NB4 (cell line): ENCODE measurements at places on chromosomes 2 and 18.

GRCh38 chr2:31314761-31315160 lies 80.8 kb downstream of the EHD3 start:
- DNase-seq, result no peak

GRCh38 chr2:160406591-160407392 lies 86.8 kb downstream of the RBMS1 start:
- peak; percentile 92 for DNase-seq

DNA sequence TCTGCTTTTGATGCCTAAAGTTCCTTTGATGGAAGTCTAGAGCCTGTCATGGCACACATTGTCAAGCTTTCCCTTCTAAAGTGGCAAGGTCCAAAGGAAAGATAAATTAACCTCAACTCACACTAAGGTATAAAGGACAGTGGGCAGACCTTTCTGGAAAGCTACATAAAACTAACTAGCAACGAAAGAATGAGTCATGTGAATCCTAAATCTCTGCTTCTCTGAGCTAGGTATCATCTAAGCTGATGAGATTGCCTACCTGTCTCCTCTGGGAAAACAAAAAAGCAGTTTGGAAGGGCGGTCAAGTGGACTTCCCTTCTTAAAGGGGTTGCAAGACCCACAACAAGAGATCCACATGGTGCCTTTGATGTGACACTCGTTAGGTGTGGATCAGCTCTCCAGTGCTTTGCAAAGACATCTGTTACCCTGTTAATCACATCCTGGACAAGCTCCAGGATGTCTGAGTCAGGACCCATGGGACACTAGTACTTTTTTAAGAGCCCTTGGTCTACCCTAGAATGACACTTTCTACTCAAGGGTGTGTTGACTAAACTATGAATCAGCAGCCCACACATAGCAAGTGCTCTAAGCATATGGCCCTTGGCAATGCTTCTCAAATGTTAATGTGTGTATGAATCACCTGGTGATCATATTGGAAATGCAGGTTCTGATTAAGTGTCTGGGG lies 173.5 kb downstream of the ALK start:
- DNase-seq, result peak; percentile 71

DNA sequence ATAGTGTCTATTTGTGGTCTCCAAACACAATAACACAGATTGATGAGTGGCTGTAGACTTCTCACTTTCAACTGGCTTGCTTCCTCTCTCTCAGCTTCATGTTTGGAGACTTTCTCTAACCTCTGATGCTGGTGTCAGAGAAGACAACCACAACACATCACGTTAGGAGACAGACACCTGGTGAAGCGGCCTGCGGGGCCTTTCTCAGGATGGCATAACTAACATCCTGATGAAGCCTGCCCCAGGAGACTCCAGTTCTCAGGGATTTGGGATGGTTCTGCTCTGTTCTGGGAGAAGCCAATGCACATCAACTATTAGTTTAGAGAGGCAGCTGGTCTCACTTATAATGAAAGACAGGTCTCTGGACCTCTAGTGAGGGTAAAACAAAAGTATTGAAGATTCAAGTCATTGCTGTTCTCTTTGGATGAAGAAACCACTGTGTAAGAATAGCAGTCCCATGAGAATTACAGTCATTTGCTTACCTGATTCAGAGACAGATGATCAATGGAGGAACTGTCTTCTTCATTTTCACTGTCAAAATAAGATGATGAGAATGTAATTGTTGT lies 2.0 kb downstream of the IL1A start:
- no peak for DNase-seq

GRCh38 chr2:138329162-138329561 lies 172.4 kb upstream of the SPOPL start:
- DNase-seq, result no peak

- no peak for DNase-seq
Measured at GRCh38 chr18:56112013-56112749, 524.2 kb upstream of the TCF4 start.

GRCh38 chr18:8952769-8953760 lies 149.4 kb upstream of the NDUFV2 start:
- no peak for DNase-seq

DNA sequence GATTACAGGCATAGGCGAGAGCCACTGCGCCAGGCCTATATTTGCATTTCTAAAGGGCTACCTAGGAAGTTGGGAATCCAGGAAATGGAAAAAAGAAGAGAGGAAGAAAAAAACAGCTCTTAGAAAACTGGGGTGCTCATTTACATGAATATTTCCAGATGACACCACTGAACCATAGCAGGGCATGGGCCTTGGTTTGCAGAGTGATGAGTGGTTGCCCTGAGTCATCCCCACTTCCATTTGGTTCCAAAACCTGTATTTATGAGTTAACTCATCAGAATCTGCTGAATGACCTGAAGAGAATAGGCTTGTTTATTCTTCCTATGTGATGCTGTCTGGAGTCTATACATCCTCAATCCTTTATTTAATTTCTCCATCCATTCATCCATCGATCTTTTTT lies 36.2 kb downstream of the EHD3 start:
- DNase-seq, result no peak

DNA sequence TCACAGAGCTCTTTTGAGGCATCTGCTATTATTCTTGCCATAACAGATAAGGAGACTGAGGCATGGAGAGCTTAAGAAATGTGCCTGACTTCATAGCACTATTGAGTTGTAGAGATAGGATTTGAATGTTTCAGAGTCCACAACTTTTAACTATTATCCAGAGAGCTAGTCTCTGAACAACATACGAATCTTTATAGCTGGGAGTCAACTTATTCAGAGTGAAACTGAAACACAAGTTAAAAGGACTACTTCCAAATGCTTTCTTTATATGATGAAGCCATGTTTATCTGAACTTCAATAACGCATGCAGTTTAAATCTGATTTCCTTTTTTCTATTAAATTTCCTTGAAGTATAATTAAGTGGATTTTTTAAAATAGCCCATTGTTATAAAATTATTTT lies 268.8 kb downstream of the IKZF2 start:
- DNase-seq, result no peak

GRCh38 chr2:26976237-26976636 lies 5.8 kb downstream of the MAPRE3 start:
- DNase-seq, result no peak

DNA sequence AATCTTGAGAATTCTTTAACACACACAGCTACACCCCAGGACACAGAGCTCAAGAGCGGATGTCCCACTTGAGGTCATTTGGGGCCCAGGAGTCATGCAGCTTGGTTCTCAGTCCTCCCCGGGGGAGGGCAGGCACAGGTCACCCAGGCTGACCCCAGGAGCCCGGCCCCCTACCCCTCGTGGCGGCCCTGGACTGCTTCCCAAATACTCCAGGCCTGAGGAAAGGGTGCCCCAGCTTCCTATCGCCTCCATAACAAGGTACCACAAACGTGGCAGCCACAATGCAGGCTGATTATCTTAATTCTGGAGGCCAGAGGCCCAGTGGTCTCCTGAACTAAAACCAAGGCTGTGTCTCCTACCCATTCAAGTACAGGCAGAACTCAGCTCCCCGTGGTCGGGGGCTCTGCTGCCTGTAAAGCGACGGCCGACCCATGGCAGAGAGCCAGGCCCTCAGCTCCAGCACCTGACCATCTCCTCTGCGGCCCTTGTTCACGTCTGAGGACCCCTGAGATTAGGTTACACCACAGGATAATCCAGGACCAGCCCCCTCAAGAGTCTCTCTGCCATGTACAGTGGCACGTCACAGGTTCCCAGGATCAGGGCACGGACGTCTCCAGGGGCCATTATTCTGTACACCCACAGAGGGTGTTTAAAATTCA lies 10.5 kb downstream of the SLC66A2 start:
- no peak for DNase-seq

DNA sequence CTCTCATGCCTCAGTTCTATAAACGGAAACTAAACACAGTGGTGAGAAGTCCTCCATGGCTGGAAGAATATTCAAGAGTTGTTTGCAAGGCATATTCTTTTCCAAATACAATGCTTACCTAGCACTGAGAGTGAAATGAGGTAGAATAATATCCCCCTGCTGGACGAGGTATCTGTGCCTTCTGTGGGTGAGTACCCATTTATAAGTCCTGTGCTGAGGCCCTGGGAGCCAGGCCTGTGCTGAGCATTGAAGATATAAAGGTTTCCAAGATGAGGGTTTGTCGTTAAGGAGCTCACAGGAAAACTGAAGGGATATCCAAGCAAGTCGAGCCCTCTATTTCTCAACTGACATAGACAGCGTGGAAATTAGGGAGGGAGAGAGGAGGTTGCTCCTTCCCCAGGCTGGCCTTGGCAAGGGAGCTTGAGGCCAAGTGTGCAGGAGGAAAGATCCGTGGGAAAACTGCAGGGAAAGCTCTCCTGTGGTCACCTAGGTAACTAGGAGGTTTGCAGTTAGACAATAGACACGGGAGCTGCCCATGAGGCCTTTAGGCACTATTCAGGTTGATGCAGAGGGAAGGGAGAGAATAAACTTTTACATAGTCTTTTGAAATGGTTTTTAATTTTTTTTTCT lies 17.6 kb downstream of the PTPRM start:
- DNase-seq, result no peak

GRCh38 chr18:24862201-24862816 lies 401.9 kb downstream of the HRH4 start:
- DNase-seq, result no peak

- DNase-seq, result no peak
Measured at GRCh38 chr2:175001566-175001965, 3.6 kb downstream of the CHN1 start.

DNA sequence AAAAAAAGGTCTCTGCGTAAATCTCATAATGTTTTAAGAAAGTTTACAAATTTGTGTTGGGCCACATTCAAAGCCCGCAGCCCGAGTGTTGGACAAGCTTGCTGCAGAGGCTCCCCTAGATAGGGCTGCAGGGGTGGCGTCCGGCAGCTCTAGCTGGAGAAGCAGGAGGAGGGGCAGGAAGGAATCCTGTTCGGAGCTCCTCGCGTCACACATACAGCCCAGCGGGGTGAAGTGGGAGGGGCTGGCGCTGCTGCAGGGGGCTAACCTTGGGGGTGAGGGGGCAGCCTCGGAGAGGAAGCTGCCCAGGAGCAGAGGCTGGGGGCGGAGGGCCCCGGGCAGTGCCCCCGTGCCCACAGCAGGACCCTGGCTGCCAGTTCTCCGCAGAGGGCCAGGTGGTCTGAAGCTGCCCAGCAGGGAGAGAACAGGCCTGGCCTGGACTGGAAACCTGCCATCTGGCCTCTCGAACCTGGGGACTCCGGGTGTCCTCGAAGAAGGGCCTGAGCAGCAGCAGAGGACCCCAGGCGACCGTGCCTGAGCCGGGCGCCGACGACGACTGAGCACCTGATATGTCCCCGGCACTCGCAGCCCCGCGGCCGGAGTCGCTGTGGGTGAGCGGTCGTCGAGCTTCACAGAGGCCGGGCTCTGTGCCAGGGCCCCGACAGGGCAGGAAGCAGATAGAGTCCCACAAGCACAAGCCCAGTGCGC lies 2.6 kb upstream of the GPR35 start:
- DNase-seq, result no peak

DNA sequence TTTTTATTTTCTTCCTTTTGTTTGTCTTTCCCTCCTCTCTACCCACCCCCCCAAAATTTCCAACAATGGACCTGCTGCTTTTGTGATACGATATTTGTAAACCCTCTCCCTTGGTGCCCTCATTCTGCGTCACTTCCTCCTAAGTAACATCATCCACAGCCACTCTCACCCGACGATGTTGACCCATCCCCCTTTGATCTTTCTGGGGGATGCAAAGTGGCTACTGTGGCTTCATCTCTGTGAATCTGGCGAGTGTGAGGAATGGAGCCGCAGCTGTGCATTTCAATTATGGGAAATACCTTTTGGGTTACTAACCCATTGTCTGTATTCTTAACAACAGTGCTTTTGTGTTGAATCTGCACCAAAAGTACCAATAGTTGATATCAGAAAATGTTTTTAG lies 19.4 kb downstream of the ANTXR1 start:
- DNase-seq, result no peak

DNA sequence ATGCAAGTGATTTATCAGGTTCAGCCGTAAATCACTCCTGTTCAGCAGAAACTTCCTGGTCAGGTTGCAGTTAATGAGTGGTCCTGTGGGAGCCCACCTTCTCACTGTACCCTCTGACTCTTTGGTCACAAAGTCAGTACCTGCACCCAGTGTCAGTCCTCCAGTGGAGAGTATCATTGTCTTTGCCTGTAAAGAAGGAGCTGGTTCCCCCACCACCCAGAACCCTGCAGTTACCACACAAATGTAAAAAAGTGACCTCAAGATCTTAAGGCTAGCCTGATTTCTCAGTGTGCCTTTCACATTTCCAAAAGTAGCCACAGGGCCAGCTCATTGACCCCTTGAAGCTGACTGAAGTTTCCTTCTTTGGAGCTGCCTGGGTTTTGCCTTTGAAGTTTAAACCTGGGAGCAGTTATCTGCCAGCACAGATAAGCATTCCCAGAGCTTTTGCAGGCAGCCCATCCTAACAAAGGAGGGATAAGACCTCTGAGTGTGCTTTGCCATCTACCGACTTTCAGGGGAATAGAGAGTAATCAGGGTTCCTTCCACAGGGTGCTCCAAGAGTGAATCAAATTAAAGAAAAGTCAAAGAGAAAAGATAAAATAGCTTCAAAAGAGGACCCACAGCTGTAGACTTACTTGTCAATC lies 725.2 kb downstream of the CPS1 start:
- DNase-seq, result no peak

DNA sequence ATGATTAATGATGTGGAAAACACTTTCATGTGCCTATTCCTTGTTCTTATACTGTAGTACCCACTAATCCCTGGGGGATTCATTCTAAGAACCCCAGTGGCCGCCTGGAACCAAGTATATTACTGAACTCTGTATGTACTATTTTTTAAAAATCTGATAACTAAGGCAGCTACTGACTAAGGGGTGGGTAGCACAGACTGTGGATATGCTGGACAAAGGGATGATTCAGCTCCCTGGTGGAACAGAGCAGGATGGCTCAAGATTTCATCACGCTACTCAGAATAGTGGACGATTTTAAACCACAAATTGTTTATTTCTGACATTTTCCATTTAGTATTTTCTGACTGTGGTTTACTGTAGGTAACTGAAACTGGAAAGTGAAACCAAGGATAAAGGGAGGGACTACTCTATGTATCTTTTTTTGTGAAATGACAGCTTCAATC lies 41.8 kb upstream of the CDC42EP3 start:
- DNase-seq, result peak; percentile 80

GRCh38 chr2:238864207-238865014 lies 16.5 kb downstream of the TWIST2 start:
- DNase-seq, result peak; percentile 78

DNA sequence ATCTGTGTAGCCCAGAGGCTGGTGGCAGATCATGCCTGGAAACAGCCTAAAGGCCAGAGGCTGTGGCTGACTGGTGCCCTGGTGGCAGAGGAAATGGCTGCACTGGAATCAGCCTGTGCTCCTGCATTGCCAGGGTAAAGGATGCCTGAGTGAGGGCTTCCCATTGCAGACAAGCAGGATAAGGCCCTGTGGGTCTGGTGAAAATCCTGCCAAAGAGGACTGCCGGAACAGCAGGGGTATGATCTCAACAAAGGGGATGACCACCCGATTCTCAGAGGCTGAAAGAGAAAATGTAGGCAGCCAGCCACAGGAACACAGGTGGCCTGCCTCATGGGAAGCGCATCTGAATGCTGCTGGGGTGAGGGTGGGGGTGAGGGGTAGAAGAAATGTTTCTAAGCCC lies 48.2 kb downstream of the FBXO48 start:
- peak; percentile 42 for DNase-seq
